ENCODE measurements at places on chromosomes 11 and 22.

DNA sequence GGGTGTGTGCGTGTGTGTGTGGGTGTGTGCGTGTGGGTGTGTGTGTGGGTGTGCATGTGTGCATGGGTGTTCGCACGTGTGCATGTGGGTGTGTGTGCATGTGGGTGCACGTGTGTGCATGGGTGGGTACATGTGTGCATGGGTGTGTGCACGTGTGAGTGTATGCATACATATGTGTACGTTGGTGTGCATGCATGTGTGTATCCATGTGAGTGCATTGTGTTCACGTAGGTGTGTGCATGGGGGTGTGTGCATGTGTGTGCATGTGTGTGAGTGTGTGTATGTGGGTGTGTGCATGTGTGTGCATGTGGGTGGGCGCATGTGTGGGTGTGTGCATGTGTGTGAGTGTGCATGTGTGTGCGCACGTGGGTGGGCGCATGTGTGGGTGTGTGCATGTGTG is 19.9 kb upstream of the APOBEC3A start:
- DNase-seq = no peak

GRCh38 chr11:83241291-83241946 is 44.7 kb downstream of the CCDC90B start:
- DNase-seq = no peak

- DNase-seq = no peak
Observed at GRCh38 chr11:65401803-65402248, 15.4 kb downstream of the FRMD8 start.

DNA sequence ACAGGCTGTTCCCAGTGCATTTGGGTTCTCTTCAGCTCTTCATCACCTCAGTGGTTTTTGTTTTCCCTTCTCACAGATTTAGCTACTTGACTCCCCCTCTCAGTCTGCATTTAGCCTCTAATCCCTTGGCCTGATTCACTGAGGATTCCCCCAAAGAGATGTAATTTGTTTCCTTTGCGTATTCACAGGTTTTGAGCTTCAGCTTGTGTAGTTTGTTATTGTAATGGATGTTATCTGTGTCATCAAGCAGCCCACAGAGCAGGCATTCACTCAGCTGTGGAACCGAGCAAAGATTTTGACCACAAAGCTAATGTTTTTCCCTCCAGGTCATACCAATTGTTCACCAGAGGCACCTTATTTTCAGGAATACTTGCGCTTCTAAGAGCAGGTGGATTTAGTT is 6.4 kb upstream of the ME3 start:
- DNase-seq = no peak

GRCh38 chr11:2321311-2321683 is 19.5 kb downstream of the TSPAN32 start:
- no peak for DNase-seq

GRCh38 chr11:19763330-19763729 is 50.7 kb downstream of the NAV2 start:
- DNase-seq = no peak

DNA sequence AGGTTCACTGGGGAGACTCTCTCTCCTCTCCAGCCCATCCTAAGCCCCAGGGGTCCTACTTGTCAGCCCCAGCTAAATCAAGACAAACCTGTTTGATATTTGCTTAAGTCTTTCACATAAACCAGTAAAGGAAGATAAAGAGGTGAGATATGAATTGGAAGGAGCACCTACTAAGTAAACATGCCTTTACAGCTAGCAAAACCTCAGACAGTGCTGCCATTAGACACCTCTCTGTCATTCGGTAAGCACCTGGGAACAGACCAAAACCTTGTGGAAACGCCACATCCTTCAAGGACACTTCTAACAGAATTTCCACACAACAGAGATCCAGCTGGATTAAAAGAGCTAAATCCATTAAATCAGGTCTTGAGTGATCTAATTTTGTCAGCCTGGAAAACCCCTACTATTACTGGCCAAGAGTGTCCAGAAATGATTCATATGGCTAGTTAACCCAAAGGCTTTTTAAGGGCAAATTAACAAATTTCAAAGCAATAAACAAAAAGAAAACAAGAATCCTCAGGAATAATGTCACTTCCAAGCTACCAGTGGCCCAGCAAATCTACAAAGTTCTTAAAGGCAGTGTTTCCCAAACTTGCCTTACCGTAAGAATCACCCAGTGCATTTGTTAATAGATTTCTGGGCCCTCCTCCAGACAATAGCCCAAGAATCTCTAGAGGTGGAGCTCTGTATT is 2.4 kb downstream of the VPS37C start:
- no peak for DNase-seq

DNA sequence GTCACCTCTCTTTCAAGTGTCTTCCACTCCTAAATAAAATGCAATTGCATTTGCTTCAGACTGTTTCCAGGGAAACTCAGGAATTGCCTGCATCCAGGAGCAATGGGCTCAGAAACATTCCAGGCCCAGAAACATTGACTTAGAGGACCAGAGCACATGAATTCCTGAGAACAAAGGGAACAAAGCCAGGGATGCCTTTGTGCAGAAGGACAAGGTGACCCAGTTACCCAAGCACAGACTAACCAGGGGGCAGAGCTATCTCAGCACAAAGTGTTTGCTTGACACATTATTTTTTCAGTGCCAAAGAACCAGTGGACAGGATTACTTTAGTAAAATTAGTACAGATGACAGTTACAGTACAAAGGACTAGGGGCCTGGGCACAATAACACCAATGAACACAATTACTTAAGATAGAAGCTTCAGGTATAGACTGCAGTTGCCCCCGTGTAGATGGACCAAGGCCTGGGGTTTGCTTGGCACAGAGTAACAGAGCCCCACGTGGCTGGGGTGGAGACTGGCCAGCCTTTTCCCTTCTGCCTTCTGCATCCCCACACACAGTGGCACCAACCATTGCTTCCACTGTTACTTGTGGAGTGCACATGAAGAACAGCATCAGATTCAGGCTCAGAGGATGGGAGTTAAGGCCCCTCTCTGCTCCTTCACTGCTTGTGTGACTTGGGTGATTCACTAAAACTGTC is 500.8 kb downstream of the INSC start:
- no peak for DNase-seq

DNA sequence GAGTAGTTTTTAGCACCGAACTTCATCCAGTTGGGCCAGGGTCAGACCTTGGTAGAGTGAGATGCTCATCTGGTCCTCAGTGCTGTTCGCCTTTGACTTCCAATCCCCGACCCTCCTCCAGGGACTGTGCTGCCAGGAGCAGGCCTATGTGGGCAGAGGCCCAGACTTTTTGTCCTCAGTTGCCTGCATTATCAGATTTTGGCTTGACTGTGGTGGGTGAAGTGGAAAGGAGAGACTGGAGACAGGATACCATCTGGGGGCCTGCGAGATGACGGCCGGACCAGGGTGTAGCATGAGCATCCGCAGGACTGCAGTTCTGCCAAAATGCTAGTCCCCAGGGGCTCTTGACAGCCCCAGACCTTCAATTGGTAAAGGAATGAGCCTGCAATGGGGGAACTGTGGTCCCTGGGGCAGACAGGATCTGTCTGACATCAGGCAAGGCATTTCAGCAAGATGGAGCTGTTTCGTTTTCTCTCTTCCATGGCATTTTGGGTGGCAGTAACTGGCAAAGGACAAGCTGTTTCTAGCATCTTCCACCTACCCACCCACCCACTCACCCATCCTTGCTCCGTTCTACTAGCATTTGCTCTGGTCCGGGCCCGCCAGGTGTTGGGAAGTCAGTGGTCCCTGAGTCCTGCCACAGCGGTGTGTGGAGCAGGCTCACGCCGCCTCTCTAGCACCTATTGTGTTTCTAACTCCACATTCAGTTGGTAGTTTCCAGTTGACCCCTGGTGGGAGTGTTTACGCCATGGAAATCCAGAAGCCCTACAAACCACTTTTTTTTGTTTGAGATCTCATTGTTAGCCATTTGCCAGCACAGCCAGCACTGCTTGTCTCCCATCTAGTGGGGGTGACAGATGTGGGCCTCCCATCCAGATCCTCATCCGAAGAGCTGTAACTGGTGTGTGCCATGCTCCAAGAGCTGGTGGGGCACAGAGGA is 53.5 kb downstream of the OTOG start:
- no peak for DNase-seq

GRCh38 chr11:4580124-4580523 is 1.4 kb upstream of the OR52I2 start:
- no peak for DNase-seq

GRCh38 chr11:92644595-92645445 is 324.6 kb upstream of the MTNR1B start:
- no peak for DNase-seq

DNA sequence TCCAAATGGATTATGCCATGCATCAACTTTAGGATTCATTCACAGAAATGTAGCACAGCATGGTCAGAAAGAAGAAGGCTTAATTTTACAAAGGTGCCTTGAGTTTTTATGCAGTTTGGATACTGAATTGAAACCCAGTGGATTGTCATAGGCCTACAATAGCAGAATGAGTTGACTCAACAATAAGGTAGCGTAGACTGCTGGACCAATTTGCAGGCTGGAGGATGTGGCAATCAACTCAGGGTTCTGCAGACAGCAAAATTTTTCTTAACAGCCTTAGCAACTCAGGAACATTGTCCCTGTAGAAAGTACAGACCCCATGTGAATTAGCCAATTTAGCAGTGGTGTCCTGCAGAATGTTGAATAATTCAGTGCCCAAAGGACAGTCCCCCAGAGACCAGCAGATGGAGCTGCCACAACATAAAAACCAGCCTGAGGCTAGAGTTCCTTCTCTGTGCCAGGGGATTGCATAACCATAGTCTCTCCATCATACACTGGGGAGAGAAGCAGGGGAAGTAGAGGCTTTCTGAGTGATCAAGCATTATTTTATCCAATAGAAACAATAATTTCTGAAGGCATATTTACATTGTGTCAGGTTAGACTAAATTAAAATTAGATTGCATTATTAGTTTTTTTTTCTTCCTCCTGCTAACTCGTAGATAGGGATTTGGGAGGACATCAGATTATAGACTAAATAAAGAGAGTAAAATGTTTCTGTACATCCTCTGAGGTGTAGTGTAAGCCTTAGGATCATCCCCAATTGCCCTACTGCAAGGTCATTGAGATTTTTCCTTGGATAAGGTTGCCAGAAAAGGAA is 20.3 kb upstream of the MRPL17 start:
- no peak for DNase-seq

- DNase-seq = no peak
Observed at GRCh38 chr11:65764434-65764833, 16.3 kb downstream of the AP5B1 start.

GRCh38 chr11:128691802-128692752 is 1.8 kb upstream of the FLI1 start:
- no peak for DNase-seq

- no peak for DNase-seq
Observed at GRCh38 chr11:14638561-14638960, 5.0 kb upstream of the PDE3B start.

- DNase-seq = no peak
Observed at GRCh38 chr22:45552580-45553350, 50.1 kb downstream of the FBLN1 start.

GRCh38 chr11:104484804-104485554 is 321.0 kb upstream of the PDGFD start:
- DNase-seq = no peak

- DNase-seq = no peak
Observed at GRCh38 chr11:31910950-31911576, 99.9 kb upstream of the PAX6 start.

DNA sequence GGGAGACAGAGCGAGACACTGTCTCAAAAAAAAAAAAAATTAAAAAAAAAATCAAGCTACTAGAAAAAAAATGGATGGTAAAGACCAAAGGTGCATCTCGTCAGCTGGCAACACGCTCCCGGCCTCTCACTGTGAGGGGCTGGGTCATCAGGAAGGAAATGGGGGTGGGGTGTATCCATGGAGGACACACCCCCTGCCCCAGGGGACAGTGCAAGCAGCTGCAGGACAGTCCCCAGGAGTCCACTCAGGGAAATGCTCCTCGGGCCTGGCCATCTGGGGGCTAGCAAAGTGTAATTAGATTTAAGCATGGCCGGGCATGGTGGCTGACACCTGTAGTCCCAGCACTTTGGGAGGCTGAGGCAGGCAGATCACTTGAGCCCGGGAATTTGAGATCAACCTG is 23.1 kb downstream of the TTLL1 start:
- DNase-seq = no peak

- no peak for DNase-seq
Observed at GRCh38 chr11:66068923-66069714, 953 bp upstream of the PACS1 start.

- no peak for DNase-seq
Observed at GRCh38 chr11:76686261-76687079, 15.9 kb upstream of the LRRC32 start.

DNA sequence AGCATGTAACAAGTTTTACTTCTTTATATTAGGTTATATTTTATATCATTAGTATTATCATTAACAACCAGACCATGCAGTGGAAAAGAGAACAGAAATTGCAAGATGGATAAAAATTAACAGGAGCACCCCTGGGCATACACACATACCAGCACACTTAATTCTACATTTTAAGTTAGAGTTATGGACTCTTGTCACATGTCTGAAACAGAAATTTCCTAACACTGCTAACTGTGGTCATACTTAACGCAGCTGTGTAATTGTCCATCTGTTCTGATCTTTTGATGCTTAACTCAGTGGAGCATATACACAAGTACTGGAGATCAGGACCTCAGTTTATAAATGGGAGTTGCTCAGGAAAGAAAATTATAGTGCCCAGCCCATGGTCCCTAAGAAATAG is 358 bp downstream of the OR52H1 start:
- DNase-seq = no peak

DNA sequence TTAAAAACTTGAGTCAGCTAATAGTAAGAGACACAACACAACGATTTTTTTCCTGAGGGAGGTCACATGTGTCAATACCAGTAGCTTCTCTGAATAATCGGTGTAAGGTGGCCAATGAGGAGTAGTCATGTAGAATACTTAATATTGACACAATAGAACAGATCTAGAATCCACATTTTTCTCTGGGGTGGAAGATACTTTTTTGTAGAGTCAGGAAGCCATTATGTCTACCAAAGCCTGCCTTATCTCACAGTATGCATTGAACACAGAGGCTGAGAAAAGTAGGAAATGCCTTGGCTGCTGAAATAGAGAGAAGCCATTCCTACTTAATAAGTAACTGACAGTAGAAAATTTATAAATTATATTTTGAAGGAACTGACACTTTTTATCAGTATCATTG is 725.0 kb downstream of the METTL15 start:
- DNase-seq = no peak

DNA sequence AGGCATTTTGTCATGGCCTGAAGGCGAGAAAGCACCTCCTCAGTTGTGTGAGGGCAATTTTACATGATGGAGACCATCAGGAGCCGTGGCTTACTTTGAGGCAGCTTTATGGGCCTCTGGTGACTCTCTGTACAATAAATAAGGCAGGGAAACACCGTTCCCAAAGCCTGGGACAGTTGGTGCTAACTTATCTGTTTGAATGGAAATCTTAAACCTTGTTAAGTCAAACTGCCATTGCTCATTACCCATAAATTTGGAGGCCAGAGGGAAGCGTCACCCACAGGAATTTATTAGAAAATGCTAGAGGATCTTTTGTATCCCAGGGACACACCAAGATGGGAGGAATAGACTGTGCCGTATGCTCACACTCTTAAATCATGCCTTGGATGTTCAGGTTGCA is 1156.9 kb downstream of the BRD1 start:
- no peak for DNase-seq

All from stimulated activated CD4-positive, alpha-beta T cell treated with anti-CD3 and anti-CD28 coated beads, Interleukin-12 subunit alpha, Interleukin-12 subunit beta, amount 100 ng/mL, for 48 hours (primary cell).